IMR-90 (cell line): ENCODE measurements at places on chromosomes 7 and 10. TPM values are rescaled to one million over a fixed set of nuclear protein-coding genes. Genes with fewer than 3 reads are reported as not detected.

Gene NAT16
- not detected in 2 replicates for total RNA-seq

Gene CPEB3
- total RNA-seq = 0.18 and 0.28 TPM in 2 replicates

Gene ZNF679
- not detected in 2 replicates for total RNA-seq

Gene AKR1C4
- not detected in 2 replicates for total RNA-seq

Gene WNT8B
- total RNA-seq = not detected in 2 replicates

DNA sequence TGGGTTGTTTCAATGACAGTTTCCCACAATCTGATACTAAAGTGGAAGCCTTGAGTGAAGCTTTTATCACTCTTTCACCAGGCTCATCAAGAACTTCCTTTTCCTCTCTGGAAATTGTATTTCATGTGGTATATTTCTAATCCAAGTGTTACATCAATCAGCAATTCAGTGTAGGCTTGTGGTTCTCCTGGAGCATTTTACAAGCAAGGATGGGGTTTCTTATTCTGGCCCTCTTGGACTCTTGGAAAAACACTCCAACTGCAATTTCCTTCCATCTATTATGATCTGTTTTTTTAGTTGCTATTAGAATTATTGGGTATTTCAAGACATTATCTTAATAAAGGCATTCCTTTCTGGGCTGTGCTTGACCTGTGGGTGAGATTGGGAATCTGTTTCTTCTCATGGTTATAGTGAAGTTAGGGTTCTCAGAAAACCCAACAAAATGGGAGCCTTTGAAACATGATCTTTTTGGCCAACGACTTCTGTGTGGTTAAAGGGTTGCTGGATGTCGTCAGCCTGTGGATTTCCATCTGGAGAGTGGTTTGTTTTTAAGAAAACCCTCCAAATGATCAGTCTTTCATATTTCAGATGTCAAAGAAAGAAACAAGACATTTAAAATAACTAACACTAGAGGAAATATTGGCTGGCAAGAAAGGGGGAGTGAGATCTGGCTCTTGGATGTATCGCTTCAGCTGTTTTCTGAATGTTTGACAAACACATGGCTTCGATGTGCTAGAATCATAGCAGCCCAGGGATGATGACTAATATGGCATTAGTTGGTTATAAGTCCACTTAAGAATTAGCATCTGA is 540.2 kb downstream of the LRMDA start:
- DNase-seq = peak; percentile 52

DNA sequence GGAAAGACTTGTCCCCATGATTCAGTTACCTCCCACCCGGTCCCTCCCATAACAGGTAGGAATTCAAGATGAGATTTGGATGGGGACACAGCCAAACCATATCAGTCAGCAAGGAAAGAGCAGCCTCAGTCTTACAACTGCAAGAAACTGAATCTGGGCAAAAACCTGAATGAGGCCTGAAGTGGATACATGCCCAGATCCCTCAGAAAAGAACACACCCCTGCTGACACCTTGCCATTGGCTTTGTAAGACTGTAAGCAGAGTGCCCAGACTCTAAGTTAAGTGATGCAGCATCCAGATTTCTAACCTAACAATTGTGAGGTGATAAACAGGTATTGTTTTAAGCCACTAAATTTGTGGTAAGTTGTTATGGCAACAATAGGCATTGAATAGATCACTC is 670.8 kb downstream of the SORCS1 start:
- no peak for DNase-seq

DNA sequence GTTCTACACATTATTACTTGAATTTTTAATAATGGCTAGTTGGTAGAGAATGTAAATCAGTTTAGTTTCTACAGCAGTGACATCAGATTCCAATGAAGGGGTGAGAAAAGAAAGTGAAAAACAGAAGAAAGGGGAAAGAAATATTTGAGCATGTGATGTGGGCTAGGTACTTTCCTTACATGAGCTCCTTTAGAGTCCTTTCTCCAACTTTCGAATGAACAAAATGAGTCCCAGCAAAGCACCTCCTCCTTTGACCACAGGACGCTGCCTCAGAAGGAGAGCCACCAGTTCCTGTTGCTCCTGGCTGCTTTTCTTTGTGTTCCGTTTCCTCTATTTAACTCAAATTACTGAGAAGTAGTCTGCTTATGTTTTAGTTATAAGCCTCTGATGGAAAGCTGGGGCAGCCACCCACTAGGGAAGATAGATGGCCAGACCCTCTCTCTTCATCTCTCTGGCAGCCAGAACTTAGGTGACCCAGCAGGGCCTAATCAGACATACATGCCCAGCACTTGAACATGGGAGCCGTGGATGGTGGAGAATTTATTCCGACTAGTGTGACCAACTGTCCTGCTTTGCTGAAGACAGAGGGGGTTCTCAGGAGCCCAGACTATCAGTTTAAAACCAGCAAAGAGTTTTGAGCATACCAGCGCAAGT is 82.4 kb upstream of the NME8 start:
- DNase-seq = no peak

GRCh38 chr10:14616955-14617730 is 157.6 kb downstream of the FAM107B start:
- DNase-seq = no peak

DNA sequence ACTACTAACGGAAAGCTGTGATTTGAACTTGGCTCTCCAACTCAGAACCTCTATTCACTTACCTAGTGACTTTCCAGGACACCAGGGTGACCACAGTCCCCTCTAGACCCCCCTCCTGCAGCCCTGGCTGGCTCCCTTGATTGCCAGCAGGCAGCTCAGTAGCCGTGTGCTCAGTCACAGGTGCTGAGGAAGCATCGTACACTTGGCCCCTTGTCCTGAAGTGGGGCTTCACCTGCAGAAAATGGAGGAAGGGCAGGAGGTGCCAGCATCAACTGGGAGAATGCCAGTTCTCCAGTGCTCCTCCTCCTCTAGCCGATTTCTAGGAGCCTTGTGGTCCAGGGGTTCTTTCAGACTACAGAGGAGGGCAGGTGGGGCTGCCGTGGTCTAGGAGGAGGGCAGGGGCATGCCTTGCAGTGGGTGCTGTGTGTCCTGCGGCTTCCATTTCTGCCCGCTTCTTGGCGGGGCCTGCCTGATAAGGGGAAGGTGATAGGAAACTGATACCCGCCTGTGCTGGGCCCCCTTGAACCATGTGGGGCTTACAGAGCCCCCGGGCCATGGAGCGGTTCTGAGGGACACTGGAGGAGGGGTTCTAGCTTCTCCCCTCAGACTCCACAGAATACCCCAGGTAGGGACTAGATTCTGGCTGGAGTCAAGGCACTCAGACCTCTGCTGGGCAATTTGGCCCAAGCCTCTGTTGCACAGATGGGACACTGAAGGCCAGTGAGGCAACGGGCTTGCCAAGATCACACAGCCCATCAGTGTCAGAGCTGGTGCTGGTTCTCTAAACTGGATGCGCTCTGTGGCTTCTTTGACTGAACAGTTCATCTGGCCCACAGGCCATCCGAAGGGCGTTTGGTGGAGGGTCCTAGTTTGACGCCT is 14.0 kb downstream of the FAM241B start:
- DNase-seq = no peak

- peak; percentile 68 for DNase-seq
Measured at GRCh38 chr10:43962346-43963191, 313.9 kb upstream of the ZNF32 start.

DNA sequence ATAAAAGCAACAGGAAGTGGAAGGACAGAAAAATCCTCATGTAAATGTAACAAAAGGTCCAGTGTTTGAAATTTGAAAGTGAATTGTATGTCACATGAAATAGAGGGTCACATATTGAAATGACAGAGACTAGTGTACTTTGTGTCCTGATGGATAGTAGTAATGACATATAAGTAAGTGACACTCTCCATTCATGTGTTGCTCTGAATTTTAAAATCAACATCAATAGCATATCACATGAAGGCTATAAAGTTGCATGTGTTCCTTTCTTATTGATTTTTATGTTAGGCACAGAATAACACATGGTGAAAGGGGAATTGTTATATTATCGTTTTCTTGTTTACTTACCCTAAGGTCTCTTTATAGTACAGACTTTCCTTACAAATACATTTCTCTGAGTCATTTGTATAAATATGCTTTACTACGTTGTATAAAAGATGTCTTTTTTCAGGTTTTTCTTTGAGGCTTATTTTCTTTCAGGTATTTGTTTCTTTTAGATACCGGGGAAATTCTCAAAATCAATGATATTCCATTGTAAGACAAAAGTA is 104.6 kb upstream of the CACNA2D1 start:
- DNase-seq = no peak

DNA sequence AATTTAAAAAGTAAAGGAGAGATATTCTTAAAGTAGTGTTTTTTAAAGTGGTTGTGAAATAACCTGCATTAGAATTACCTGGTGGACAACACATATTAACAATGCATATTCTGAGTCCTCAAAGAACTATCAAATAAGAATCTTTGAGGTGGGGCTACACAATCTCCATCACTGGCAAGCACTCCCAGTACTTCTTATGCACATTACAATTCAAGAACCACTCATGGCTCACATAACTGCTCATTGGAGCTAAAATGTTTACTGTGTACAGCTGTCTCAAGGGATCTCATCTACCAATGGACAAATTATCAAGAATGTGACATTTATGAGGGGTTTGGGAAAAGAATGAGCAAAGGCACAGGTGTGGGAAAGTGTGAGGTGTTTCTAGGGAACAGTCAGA is 692.0 kb downstream of the PHTF2 start:
- no peak for DNase-seq

DNA sequence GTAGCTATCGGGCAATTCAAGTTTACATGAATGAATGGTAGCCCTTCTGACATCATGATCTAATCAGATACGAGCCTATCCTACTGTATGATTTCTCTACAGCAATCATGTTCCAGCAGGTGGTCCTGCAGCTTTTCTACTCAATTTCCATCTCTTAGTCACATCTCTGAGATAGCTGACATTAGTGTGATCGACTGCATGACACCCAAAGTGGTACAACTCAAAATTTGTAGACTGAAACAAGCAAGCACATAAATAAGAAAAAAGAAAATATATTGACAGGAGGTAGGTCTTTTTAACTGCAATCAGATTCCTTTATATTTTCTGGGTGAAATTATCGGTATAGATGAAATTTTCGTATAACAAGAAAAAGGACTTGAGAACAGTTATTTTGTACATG is 132.0 kb downstream of the PPP1R17 start:
- DNase-seq = no peak

DNA sequence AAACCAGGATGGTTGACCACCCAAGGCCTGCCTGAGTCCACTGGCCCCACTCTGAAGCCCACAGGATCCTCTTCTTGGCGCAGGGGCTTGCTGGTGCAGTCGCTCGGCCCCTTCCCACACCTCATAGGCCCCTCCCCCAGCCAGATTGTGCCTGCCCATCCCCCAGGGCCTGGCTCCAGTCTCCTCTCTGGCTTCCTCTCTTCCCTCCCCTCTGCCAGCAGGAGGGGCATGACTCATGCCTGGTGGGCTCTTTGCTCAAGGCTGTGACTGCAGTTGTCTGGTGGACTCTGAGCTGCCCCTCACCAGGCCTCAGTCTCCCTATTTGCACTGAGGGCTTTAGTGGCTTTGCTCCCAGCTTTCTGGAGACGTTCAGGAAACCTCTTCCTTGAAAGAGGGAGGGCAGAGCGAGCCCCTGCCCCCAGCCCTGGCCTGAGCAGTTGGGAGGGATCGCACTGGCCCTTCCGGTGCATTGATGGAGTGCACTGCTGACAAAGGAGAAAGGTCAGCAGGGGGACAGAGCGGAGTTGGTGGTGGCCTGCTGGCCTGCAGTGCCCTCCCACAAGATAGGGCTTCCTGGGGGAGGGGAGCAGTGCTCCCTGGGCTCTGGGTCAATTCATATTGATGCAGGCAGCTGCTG is 60.7 kb downstream of the ZMIZ1 start:
- DNase-seq = peak; percentile 68

GRCh38 chr7:159160450-159160849 is 15.8 kb upstream of the VIPR2 start:
- no peak for DNase-seq

DNA sequence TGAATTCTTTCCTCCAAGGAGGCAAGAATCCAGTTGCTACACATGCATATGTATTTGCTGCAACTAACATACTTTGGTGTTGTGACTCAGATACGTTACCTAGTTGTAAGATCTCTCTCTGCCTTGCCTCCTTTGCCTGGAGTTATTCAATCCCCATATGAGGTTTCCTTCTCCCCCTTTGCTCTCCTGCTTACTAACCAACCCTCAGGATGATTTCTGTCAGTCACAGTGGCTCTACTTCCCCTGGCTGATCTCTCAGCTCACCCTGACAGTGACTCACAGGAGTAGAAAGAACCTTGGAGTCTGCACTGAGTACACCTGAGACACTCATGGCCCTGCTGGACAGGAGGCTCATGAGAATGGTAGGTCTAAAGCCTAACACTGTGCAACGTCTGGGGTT is 92.0 kb downstream of the TMEM106B start:
- DNase-seq = no peak

- no peak for DNase-seq
Measured at GRCh38 chr10:132677096-132677472, 108.9 kb downstream of the NKX6-2 start.
